ENCODE measurements at places on chromosomes 16 and 17. TPM values are rescaled to one million over a fixed set of nuclear protein-coding genes. Genes with fewer than 3 reads are reported as not detected.

- DNase-seq: no peak
Measured at GRCh38 chr17:80957461-80957941, 34.1 kb upstream of the CHMP6 start.

DNA sequence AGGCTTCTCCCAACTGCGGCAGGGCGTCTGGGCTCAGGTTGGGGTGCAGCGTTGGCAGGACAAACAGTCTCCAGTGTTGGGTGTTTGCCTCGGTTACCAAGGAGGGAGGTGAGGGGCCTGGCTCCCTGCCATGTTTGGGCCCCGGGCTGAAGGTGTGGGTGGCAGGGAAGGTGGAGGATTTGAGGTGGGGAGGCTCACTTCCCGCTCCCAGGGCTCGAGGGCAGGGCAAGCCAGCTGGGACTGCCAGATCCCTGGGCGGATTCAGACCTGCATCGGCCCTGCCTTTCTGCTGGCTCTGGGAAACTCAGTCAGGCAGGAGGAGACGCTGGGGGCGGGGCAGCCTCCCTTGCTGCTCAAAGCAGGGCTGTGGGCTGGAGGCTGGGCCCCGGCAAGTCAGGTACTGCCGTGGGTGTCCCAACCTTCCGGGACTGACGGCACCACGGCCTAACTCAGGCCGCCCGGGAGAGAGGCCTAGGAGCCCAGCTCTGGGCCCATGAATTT lies 31.3 kb upstream of the KRT17 start:
- DNase-seq: no peak

DNA sequence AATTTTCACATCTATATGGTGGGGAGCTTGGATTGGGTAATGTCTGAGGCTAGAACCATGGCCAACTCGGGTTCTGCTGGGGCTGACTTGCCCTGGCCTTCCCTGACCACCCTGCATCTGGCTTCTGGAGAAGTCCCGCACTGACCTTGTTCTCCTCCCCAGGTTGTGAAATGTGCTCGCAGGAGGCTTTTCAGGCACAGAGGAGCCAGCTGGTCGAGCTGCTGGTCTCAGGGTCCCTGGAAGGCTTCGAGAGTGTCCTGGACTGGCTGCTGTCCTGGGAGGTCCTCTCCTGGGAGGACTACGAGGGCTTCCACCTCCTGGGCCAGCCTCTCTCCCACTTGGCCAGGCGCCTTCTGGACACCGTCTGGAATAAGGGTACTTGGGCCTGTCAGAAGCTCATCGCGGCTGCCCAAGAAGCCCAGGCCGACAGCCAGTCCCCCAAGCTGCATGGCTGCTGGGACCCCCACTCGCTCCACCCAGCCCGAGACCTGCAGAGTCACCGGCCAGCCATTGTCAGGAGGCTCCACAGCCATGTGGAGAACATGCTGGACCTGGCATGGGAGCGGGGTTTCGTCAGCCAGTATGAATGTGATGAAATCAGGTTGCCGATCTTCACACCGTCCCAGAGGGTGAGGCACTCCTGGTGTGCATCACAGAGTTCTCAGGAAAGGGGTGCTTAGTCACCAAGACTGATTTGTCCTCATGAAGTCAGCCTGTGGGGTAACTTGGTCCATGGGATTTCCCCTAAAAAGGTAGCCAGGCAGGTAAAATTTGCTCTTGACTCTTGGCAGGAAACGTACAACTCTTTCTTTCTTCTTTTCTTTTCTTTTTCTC lies 6.1 kb downstream of the NOD2 start:
- peak; percentile 14 for DNase-seq

DNA sequence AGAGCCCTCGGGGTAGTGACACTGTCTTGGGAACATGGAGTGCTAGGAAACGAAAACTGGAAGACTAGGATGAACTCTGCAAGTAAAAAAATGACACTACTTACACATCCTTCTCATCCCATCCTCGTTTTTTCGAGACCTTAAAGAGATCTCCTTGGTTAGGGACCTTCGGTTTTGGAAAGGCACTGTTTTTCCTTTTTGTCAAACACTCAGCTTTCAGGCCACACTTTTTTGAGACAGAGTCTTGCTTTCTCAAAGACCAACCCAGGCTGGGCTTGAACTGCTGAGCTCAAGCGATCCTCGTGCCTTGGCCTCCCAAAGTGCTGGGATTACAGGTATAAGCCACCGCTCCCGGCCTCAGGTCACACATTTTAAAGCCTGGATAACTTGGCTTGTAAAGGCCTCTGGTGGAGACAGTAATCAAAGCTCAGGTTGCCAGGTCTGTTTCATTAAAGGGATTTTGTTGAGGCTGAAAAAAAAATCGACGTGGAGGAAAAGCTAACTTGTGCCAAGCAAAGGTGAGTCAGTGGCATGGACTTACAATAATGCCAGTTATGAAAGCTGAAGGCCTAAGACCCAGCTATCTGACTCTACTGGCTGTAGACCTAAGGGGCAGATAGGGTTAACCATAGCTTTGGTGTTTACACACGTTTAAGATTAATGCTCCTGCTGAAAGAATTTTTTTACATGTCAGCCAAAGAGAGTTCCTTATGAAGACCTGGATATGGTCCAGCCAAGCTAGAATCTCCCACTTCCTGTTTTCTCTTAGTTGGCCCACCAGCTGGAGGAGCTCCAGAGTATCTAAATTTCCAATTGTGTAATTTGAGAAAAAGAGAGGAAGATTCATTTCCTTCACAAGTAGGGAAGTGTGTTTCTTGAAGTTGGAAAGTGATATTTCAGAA lies 823 bp downstream of the NBR1 start:
- DNase-seq: peak; percentile 92

DNA sequence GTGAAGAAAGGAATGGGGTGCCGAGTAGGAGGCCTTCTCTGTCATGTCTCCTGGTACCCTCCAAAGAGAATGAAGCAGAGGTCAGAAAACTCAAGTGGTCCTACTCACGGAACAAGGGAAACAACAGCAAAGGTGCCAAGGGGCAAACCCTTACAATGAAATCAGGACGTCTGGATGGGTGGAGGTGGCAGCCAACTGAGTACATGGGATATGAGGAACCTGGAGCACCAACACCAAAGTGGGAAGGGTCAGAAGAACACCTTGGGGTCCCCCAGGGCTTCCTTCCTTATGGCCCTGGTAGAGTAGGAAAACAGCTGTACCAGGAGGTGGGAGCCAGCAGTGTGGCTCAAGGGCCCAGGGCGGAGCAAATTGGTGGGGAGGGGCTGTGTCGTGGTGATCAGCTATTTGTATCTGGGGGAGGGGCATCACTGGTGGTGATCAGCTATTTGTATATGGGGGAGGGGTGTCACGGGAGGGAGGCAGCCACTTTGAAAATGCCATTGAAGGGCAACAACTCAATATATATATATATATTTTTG lies 643 bp downstream of the HIGD1B start:
- DNase-seq: no peak

DNA sequence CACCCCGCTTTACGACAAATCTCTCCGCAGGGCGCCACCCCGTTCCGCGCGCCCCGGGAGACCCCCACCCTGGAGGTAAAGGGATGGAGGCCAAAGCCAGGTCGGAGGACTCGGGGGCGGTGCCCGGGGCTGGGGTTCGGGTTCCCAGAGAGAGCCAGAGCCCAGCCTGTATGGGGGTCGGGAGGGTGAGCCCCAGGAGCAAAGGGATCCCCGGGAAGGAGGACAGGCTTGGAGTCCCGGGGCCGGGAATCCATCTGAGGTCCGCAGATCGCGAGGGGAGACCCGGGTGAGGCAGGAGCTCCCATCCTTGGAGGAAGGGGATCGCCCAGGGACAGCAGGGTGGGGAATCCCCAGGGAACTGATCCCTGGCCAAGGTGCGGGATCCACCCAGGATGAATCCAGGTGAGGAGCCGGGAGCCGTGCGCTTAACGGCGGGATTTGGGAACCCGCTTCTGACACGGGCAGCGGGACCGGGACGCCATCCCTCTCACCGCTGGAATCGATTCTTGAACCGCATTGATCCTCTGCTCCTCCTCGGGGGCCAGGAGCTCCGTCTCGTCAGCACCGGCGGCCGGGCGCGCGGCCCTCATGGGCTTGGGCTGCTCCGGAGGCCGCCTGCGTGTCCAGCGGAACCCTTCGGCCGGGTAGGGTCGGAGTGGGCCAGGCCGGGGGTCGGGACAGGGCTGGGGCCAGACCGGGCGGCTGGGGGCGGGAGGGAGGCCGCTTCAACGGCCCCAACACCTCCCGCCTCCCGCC lies at the start of gene MMD:
MMD (minus strand) TSS at position 657 of the 756 bp plus-strand sequence; CDS start at position 517, 140 bp downstream.
- peak; percentile 9 for DNase-seq

DNA sequence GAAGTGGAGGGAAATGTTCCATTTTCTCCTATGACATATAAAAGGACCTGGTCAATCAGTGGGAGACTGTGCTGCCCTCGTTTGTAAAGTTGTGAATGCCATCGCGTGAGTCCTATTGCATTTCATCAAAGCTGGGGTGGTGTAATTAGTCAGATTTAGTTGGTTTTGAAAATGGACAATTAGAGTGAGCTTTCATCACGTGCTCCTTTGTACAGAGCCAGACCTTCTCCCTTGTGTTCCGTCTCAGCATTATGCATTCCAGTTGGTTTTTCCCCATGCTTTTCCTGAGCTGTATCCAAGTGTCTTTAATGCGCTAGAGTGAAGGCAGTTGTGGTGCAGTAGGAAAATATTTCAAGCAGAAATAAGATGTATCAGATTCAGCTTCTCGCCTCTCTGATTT lies 10.4 kb downstream of the SEC14L1 start:
- DNase-seq: no peak

GRCh38 chr17:1574697-1575471 lies 12.3 kb upstream of the PITPNA start:
- DNase-seq: no peak

DNA sequence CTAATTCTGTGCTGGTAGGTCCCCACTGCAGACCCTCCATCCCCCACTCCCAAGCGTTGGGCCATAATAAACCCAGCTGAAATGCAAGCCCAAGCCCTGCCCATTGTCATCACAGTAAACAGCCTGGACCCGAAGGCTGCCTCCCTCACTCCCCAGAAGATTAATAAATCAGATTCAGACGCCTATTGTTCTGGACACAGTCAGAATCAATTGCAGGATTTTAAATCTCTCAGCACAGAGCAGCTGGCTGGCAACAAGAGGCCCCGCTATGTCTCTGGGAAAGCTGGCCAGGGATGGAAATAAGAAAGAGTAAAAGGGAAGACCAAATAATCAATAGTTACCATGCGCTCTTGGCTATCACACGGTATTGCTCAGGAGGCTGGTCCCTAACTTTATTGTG lies 93.9 kb downstream of the C17orf67 start:
- DNase-seq: no peak

GRCh38 chr16:89642574-89642973 lies 14.9 kb downstream of the CHMP1A start:
- no peak for DNase-seq

GRCh38 chr17:77558846-77559626 lies 399.5 kb upstream of the TNRC6C start:
- peak; percentile 72 for DNase-seq

DNA sequence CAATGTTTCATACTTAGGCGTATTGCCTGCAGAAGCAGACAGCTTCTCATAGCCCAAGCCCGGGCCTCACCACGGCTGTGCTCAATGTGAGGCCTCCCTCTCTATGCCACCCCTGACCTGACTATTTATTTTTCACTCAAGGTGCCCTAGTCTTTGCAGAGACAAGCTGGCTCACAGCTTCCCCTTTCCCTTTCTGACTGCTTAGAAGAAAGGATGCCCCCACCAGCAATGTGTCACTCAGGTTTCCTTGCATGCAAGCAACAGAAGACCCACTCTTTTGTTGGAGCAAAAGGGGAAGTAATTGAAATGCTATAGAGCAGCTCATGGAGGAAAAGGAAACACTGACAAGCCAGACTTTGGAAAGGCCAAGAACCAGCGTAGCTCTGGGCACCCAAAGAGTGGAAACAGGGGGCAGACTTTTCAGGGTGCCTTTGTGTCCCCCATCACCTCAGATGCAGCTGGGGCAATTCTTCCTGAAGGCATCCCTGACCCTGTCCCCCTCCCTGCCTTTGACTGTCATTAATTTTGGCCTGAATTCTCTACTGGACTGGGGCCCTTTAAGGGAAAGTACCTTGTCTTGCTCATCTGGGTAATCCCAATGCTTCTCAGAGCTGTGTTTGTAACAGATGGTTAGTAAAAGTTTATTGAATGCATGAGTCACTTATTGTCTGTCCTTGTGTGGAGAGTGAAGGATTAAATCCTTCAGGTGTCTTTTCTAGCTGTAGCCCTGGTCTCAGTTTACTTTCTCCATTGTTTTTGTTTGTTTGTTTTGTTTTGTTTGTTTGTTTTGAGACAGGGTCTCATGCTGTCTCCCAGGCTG lies 17.8 kb downstream of the RGS9 start:
- DNase-seq: peak; percentile 68

GRCh38 chr17:63447471-63448009 lies 1.4 kb upstream of the CYB561 start:
- DNase-seq: no peak

- no peak for DNase-seq
Measured at GRCh38 chr17:82244413-82245133, 15.7 kb downstream of the SLC16A3 start.

DNA sequence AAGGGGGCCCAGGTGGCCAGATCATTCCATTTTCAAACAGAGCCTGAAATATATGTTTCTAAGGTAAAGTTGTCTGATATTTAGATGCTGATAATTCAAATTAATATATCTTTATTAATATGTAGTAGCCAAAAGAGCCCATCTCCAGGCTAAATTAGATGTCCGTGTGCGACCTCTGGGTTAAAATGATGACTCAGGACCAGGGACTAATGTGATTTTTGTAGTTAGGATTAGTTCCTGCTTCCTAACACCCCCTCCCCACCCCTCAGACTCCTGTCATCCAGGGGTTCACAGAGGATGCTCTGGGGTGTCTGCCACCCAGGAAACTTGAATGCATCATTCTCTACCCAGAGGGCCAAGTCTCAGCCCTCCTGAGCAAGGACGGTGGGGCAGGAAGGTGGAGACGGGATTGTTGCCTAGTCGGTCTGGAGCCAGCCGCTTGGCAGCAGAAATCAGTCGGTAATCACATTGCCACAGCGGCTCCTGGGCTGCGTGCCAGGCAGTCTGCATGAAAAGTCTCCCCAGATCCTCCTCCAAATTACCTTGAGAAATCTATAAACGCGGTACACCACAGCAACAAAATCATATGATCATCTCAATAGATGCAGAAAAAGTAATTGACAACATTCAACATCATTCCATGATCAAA lies 29.8 kb downstream of the CNGB1 start:
- peak; percentile 52 for DNase-seq

DNA sequence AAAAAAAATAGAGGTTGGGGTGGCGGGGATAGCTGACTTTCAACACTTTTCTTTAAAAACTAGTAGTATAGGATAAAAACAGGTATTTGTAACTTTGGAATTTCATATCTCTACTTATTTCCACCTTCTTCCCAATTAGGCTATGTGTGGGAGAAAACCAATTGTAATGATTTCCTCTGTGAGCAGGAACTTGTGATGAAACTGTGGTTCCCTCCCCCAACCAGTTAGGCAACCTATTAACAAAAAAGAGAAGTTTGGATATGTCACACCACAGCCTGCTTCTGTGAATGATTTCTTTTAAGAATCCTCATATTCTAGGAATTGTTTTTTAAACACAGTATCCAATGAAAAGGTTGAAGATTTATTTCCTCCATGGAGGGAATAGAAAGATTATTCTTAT lies 1.9 kb downstream of the IGSF6 start:
- no peak for DNase-seq

Gene FOXF1
- 2.1 TPM for total RNA-seq

Gene PPP1R27
- total RNA-seq: not detected

Gene TPSD1
- not detected for total RNA-seq

Gene CES5A
- not detected for total RNA-seq

Gene CDH13
- 158 TPM for total RNA-seq

Gene RDM1
- total RNA-seq: 7.1 TPM

Gene ADGRG1
- total RNA-seq: 32.6 TPM

Gene RARA
- 33.2 TPM for total RNA-seq

Gene B4GALNT2
- total RNA-seq: not detected
